ENCODE measurements at places on chromosomes 4 and X.

DNA sequence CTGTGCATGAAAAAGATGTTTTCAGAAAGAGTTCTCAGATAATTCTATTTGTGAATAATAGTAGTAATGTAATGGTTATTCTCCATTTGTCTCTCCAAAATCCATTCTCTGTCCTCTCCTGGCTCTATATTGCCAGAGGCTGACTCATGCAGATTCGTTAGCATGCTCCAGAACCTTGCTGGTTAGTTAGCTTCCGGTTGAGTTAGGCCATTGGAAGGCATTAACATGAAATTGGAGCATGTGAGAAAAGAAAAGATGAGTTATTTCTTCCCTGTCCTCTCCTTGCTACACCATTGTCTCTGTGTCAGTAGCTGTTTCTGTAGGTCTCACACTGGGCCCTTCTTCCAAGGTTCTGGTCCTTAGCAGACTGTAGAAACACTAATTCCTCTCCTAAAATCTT is 23.5 kb upstream of the PRDM8 start:
- DNase-seq = no peak

GRCh38 chr4:99918656-99919055 is 24.4 kb upstream of the LAMTOR3 start:
- DNase-seq = no peak

DNA sequence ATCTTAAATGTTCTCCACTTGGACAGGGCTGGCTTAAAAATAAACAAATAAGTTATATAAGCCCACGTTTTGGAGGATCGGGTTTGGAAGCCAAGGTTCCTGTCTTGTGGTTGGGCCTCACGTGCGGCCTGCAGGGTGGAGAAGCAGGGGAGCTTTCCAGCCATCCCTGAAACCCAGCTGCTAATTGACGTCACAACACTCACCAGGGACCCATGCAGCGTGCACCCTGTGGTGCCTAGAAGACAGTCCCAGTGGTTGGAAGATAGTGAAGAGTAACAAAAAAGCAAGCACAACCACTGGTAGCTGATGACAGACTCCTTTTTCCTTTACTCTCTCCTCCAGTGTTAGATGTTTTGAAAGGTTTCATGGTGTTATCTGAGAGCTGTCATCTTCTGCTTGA is 142.0 kb upstream of the RBPJ start:
- DNase-seq = no peak

GRCh38 chr4:168188754-168189153 is 96.4 kb downstream of the ANXA10 start:
- DNase-seq = no peak

- no peak for DNase-seq
Observed at GRCh38 chrX:139842326-139843185, 90.3 kb downstream of the ATP11C start.

- DNase-seq = no peak
Observed at GRCh38 chr4:11615601-11616000, 186.9 kb upstream of the HS3ST1 start.

DNA sequence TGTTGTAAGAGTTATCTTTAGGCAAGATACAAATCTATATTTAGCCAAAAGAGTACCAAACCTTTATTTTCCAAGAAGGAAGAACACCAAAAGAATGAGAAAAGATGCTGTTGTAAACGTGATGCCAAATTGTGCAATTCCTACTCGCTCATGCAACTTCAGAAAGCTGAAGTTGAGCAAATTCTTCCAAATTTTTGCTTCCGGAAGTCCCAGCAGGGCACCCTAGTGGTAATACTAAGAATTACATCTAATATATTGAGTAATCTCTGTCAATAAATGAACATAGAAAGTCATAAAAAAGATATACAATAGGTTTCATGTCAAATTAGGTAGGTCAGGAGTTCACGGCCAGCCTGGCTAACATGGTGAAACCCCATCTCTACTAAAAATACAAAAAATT is 36.0 kb upstream of the SMARCAD1 start:
- no peak for DNase-seq

DNA sequence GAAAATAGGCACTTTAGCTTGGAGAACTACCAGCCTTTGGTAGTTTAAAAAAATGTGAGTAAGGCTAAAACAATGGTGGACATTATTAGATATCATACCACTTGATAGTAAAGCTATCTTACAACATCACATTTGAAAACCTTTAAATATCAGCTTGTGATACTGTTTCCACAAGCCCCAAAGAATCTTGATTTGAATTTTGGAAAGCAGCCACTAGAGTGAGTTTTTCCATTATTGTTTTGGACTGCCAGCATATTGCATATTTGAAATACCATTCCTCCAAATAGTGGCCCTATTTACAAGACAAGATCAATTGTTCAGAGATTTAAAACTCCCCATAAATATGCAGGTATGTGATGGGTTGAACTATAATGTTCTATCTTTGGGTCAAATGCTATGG is 303.0 kb upstream of the PRPS2 start:
- no peak for DNase-seq

DNA sequence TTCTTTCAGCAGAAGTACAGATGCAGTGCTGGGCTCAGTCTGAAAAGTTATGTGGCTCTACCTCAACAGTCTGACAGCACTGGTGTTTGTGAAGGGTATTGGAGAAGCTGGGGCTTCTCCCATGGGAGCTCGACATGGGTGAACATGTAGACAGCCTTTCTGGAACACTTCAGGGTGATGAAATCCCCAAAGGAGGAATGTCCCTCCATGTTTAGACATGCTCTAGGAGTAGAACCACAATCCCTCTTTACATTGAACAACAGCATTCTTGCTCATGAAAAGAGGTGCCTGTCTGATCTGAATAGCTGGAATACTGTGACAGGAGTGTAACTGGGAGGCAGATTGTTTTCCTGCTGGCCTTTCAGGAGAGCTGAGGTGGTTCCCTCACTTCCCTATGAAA is 53.8 kb upstream of the NAP1L2 start:
- no peak for DNase-seq

DNA sequence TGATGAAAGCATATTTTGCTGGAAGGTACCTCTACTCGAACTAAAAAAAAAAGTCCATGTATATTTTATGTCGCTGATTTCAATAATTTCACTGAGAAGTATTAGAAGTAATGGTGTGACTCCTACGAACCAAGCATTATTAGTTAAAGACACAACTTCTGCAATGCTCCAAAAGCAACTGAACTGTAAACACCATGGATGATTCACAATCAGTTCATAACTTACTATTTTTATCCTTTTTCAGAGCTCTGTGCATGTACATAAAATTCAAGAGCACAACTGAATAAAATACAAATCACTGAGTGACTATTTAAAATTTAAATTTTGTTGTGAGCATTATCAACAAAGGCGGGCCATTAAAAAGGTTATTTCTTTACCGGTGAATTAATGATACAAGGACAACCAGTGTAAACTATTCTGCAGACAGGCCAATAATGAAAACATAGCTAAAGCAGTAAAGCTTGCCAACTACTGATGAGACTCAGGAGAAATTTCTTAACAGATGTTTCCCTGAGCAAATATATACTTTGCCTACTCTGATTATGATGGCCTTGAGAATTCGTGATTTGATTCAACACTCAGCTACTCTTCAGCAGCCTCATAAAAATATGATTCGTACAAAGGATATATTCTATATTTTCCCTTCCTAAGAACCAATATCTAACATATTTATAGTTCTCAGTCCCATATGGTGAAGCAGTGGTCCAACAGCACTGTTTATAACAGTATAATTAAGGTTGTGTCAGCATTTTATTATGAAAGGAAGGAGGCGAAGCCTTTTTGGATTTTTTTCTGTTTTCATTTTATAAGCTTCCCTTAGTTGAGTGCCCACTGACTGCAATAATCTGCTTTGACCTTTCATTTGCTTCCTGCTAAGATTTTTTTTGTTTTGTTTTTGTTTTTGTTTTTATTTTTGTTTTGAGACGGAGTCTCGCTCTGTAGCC is 62.8 kb upstream of the NEIL3 start:
- no peak for DNase-seq

DNA sequence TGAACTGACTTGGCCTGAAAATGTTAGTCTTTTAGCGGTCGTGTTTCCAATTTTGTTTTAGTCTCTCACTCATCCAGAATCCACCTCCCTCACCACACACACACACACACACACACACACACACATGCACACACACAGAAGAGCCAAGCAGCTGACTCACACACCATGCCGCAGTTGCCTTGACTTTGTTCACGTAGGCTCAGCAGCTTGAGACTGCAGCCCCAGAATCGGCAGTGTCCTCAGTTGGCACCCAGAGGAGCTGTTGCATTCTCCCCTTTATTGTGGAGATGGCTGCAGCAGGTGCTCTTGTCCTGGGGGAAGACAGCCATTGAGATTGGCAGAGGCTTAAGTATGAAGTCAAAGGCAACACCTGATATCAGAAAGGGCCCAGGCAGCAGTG is 20.9 kb upstream of the XPNPEP2 start:
- no peak for DNase-seq

- no peak for DNase-seq
Observed at GRCh38 chr4:1279253-1279652, 10.4 kb upstream of the MAEA start.

GRCh38 chr4:162586266-162586665 is 422.5 kb upstream of the FSTL5 start:
- no peak for DNase-seq

DNA sequence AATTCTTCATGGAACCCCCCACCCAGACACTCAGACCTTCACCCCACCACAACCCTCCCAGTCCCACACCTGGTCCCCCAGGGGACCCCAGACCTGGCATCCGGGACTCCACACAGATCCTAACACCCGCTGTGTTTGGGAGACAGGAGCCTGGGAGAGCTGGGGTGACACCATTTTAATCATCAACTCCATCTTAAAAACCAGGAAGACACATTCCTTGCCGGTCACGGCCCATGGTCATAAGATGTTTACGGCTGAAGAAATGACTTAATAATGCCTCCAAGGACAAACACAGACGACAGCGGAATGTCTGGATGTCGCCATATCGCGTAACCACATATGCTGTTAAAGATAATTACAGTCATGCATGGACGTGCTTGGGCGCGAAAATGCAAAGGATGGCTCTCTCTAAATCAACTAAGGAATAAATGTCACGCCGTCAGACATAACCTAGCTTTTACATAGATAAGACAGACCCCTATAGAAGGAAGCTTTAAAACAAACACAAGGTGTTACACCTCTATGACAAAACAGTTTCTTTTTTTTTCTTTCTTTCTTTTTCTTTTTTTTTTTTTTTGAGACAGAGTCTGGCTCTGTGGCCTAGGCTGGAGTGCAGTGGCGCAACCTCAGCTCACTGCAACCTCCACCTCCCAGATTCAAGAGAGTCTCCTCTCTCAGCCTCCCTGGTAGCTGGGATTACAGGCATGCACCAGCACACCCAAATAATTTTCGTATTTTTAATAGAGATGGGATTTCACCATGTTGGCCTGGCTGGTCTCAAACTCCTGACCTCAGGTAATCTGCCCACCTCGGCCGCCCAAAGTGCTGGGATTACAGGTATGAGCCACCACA is 2.1 kb upstream of the DHRSX start:
- no peak for DNase-seq

- no peak for DNase-seq
Observed at GRCh38 chr4:25953740-25954139, 39.7 kb downstream of the SMIM20 start.

DNA sequence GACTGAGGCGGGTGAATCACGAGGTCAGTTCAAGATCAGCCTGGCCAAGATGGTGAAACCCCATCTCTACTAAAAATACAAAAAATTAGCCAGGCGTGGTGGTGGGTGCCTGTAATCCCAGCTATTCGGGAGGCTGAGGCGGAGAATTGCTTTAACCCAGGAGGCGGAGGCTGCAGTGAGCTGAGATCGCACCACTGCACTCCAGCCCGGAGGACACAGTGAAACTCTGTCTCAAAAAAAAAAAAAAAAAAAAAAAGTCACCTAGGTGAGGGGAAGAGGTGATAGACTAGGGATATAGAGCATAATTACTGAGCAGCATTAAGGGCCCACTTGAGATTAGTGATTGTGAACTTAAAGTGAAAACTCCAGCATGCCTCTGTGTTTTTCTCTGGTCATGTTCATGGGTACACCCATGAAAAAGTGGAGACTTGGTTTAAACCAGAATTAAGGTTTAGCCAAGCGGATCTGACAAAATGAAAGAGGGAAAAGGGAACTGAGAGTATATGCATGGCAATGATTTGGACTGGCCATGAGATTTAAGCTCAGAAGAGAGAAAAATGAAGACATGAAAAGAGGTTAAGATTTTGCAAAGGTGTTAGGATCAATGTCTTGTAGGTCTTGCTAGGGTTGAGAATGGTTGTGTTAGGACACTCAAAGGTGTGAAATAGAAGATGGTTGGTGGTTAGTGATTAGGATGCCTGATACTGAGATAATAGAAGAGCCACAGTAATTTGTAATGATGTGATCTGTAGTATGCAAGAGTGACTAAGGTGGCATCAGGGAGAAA is 105.0 kb downstream of the RAB28 start:
- no peak for DNase-seq

DNA sequence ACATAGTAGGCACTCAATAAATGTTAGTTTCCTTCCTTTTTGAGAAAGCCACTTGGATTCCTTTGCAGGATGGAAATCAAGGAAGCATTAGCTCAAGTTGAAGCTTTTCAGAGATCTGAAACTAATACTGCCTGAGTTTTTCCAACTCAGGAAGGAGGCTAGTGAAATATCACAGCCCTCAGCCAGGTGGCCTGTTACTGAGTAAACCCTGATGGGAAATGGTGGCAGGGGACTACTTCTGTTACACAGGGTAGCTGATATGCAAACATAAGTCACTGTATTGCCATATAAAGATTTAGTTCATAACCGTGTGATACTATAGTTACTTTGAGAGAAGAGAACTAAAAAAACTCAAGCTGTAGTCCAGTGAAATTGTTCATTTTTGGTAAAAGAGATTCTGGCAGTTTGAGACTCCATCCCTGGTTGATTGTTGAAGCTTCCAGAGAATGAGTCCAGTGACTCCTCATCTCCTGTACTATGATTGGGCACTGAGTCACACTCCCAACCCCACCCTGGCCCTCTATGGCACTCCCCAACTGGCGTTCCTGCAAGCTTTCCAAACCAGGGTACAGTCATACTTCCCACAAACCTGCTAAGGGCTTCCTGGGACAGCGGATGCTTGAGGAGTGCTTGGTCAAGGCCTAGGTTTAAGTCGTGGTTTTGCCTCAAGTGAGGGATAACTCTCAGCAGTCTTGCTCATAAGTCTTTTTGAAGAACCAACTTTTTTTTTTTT is 81.8 kb downstream of the MID1IP1 start:
- DNase-seq = no peak

GRCh38 chr4:185099024-185099682 is 43.9 kb upstream of the SLC25A4 start:
- no peak for DNase-seq

All from stimulated activated CD4-positive, alpha-beta T cell treated with anti-CD3 and anti-CD28 coated beads, TNF-alpha, amount 100 ng/mL, for 1 hour (primary cell).